ENCODE measurements at places on chromosomes 5 and 9.

DNA sequence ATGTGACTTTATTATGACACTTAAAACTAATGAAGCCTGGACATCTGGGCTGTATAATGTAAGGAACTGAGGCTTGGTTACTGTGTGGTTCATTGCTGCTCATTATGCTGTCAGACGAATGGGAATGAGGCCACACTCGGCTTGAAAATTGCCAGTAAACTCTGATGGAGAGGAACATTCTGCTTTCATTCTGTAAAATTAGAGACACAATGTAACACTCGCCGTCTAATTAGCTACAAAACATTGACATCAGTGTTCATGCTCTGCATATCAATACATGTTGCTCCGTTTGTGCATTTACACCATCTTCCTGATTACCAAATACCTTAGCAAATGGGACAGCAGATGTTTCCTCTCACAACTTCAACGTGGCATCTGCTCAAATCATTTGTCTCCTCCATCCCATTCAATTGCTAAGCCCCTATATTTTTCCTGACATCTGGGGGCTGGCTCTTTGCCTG lies 133.0 kb downstream of the SLC28A3 start:
- DNase-seq, result peak; percentile 24

DNA sequence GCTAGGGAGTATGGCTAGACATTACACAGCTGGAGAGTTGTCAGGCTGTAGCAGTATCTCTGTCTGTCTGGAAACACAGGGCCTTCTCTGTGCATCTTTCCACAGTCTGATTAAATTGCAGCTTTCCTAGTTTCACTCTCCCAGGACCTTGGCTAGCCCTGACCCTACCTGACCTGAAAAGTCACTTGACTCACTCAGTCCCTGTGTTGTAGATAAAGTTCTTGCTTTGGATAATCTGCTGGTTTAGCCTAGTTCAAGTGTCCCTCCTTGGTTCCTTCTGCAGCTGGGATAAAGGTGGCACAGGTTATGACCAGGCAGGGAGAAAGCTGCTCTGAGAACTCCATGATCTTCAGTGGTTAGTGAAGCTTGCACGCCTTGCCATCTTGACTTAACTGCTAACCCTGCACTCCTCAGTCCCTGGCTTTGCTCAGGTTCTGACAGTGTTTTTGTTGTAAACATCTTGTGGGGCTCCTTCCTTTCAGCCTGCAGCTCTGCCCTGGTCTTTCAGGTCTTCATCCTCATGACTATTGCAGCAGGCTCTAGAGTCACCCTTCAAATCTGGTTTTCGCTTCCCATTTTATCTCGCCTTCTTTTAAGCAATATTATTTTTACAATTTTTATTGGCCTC lies 101.0 kb downstream of the PIP5K1B start:
- no peak for DNase-seq

DNA sequence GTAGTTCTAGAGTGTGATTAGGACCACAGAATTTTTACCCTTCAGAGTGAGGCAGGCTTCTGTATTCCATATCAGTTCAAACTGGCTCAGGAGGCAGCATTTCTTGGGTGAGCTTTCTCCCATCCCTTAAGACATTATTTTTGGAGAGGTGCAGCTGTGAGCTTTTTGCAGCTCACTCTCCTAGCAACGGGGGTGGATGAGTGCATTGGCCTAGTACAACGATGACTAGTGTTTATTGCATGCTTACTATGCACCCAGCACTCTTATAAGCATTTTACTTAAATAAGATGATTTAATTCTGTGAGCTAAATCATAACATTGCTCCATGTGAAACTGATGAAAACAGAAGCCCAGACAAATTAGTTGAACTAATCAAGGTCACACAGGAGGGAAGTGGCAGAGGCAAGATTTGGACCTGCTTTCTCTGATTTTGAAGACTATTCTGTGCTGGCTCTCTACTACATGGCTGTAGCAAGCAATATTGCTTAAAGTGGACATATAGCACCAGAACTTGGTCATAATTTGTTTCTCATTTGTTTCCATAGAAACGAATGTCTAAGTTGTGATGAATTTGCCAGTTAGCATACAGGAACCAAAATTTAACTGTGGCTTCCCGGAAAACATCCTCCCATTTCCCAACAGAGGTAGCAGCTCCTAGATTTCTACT lies 372.1 kb upstream of the RIOK2 start:
- no peak for DNase-seq

DNA sequence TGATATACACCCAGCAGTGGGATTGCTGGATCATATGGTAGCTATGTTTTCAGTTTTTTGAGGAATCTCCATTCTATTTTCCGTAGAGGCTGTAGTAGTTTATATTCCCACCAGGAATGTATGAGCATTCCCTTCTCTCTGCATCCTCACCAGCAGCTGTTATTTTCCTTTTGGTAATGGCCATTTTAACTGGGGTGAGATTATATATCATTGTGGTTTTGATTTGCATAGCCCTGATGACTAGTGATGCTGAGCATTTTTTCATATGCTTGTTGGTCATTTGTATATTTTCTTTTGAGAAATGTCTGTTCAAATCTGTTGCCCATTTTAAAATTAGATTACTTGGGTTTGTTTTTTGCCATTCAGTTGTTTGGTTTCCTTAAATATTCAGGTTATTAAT lies 11.2 kb upstream of the PPIC start:
- DNase-seq, result no peak

- DNase-seq, result no peak
Measured at GRCh38 chr5:13625616-13626198, 318.8 kb downstream of the DNAH5 start.

GRCh38 chr5:67149951-67150523 lies 46.6 kb downstream of the CD180 start:
- no peak for DNase-seq

DNA sequence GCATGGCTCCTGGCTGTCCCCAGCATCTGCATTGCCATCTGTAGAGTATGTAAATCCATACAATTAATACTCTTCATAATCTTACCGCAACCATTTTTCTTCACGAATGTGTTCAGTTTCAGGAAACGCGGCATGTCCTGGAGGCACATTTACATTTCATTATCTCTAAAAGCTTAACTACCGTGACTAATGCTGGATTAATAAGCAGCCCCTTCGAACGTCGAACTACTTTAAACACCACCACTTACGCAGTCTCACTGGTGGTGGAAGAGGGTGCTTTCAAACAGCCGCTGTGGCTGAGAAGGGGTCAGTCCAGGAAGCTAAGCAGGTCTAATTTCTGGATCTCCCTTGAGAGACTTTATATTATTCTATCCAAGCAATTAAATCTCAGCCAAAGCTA lies 85.6 kb downstream of the C5orf15 start:
- DNase-seq, result no peak

- peak; percentile 44 for DNase-seq
Measured at GRCh38 chr5:80672140-80672736, 17.5 kb upstream of the DHFR start.

- no peak for DNase-seq
Measured at GRCh38 chr9:114503009-114503408, 2.3 kb downstream of the WHRN start.

GRCh38 chr5:52786391-52786790 lies 1.3 kb upstream of the ITGA1 start:
- DNase-seq, result no peak

DNA sequence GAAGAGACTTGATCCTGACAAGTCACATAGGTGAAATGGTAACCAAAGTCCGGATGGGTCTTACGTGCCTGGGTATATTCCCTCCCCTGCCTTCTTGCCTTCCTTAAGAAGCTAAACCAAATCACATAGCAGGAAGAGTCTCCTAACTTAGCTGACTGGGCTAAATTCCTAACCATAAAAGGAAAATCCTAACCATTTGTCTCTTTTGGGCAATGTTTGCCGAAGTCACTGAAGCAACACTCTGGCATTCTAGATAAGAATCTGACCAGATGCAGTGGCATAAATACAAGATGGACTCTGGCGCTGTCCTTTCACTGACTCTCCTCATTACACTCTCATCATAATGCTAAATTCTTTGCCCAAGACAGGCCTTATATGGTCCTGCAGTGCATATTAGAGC lies 625.5 kb upstream of the RORB start:
- DNase-seq, result no peak

GRCh38 chr9:438066-438465 lies 223.4 kb downstream of the DOCK8 start:
- no peak for DNase-seq

DNA sequence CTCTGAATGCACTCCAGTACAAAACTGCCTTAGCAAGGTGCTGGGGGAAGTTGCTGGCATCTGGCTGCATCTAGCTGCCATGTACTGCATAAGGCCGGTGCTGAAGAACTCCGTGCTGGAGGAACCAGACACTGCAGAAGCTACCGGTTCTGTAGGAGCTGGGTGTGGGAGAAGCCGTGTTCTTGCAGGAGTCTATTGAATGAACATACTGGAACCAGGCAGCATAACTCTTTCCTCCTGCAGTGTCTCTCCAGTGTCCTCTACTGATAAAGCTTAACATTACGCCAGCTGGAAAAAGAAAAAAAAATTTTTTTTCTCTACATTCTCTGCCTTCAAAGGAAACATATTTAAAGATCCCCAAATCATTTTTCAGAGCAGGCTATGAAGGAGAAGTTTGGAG lies 38.5 kb downstream of the VPS13A start:
- DNase-seq, result no peak

DNA sequence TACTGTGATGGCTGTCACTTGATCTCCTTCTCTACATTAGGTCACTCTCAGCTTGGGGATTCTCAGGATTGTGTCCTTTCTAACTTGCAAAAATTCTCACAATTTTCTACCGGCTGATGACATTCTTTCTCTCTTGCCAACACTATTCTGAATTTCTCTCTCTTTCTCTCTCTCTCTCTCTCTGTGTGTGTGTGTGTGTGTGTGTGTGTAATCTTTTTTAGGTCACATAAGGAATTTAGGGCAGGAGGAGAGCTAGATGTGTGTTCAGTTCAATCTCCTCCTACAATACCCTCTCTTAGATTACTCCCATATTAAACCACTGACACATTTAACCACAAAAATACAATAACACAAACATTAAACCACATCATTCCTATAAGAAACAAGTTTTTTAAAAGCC lies 242.3 kb upstream of the NREP start:
- DNase-seq, result no peak

GRCh38 chr5:77945874-77946273 lies 169.7 kb upstream of the TBCA start:
- no peak for DNase-seq

DNA sequence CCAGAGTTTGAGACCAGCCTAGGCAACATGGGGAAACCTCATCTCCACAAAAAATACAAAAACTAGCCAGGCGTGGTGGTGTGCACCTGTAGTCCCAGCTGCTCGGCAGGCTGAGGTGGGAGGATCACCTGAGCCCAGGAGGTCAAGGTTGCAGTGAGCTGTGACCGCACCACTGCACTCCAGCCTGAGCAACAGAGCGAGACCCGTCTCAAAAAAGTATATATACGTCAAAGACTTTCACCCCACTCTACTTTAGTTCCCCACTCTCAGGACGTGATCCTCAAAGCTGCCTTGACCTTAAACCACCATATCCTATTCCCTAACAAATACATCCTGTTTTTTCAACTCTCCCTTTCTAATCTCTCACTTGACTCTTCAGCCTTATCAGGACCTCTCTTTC lies 41.0 kb downstream of the PCDHGC5 start:
- DNase-seq, result no peak

GRCh38 chr5:130777794-130778193 lies 387.3 kb downstream of the HINT1 start:
- no peak for DNase-seq

DNA sequence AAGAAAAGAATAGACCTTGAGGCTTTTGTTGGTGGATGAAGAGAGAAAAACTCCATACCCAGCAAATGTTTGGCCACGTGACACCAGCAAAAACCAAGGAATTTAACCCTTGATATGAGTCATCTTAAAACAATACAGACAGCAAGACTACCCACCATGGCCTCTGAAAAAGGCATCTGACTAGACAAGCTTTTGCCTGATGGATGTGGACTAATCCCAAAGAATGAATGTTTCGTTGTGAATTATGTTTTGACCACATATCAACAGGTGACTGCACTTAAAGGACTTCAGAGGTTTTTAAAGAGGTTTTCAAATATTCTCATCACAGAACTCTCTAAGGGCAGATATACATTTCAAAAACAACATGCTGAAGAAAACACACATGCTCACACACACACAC lies 33.0 kb upstream of the SLC1A3 start:
- no peak for DNase-seq

DNA sequence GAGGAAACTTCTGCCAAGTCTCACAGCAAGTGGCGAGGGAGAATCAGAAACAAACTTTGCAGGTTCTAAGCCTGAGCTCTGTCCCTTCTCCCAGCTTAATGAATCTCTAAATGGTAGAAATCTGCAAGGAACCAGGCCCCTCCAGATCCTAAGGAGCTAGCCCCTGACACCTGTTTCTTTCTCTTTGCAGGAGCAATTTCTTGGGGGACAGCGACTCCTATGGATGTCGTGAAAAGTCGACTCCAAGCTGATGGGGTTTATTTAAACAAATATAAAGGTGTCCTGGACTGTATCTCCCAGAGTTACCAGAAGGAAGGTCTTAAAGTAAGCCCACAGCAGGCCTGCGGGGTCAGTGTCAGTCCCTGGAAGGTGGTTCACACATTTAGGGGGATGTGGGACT lies 21.8 kb downstream of the IL9 start:
- DNase-seq, result no peak

- no peak for DNase-seq
Measured at GRCh38 chr9:93295031-93295430, 111.1 kb downstream of the WNK2 start.

GRCh38 chr9:9771314-9771713 lies 841.5 kb downstream of the PTPRD start:
- no peak for DNase-seq

DNA sequence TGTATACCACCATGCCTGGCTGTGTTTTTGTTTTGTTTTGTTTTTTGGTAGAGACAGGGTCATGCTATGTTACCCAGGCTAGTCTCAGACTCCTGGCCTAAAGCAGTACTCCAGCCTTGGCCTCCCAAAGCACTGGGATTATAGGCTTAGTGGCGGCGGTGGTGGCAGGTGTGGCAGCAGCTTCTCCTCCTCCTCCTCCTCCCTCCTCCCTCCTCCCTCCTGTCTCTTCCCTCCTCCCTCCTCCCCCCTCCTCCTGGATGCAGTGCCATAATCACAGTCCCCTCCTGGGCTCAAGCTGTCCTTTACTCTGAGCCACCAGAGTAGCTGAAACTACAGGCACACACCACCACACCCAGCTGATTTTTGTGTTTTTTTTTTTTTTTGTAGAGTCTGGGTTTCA lies 71.2 kb downstream of the UHRF2 start:
- no peak for DNase-seq

GRCh38 chr9:80866121-80866520 lies 823.2 kb downstream of the TLE1 start:
- no peak for DNase-seq

GRCh38 chr5:126101901-126102300 lies 321.3 kb upstream of the GRAMD2B start:
- no peak for DNase-seq

GRCh38 chr5:68274847-68275651 lies 59.5 kb downstream of the PIK3R1 start:
- no peak for DNase-seq
